Inflammatory macrophage treated with lipopolysaccharide for 1 hour (primary cell): ENCODE measurements at places on chromosomes 3 and 15.

- DNase-seq: no peak
Measured at GRCh38 chr3:17544632-17545031, 197.8 kb downstream of the TBC1D5 start.

GRCh38 chr3:133418361-133418760 is 18.5 kb downstream of the BFSP2 start:
- DNase-seq: no peak

DNA sequence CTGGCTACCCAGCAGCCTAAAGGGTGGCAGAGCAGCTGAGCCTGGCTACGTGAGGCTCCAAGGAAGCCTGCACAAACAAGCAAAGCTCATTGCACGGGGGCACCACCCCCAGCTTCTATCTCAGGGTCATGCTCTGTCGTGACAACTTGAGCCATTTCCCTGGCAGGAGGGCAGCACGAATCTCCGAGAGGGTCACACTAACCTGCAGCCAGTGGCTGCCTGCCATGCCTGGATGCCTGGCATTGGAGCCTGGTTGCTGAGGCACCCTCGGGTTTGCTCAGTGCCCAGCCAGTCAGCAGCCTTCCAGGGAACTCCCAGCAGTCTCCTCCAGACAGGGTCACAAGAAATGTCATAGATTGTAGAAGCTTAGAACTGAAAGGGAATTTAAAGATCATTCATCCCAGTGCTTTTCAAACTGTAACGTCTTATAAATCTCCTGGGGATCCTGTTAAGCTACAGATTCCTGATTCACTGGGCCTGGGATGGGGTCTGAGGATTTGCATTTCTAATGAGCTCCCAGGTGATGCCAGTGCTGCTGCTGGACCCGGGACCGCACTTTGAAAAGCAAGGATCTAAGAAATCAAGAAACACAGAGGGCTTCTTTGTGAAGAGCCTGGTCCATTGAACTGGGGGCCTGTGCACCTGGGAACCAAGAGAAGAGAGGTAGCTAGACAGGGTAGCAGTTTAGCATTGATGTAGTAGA is 48.4 kb downstream of the TMEM266 start:
- no peak for DNase-seq

- DNase-seq: no peak
Measured at GRCh38 chr3:11452885-11453847, 181.0 kb downstream of the ATG7 start.

GRCh38 chr3:117170094-117170493 is 460.5 kb downstream of the TUSC7 start:
- no peak for DNase-seq

GRCh38 chr15:89490814-89491315 is 5.5 kb downstream of the RHCG start:
- no peak for DNase-seq

- no peak for DNase-seq
Measured at GRCh38 chr3:31636049-31636448, 103.3 kb downstream of the STT3B start.

GRCh38 chr15:61541516-61541915 is 312.4 kb upstream of the RORA start:
- no peak for DNase-seq

DNA sequence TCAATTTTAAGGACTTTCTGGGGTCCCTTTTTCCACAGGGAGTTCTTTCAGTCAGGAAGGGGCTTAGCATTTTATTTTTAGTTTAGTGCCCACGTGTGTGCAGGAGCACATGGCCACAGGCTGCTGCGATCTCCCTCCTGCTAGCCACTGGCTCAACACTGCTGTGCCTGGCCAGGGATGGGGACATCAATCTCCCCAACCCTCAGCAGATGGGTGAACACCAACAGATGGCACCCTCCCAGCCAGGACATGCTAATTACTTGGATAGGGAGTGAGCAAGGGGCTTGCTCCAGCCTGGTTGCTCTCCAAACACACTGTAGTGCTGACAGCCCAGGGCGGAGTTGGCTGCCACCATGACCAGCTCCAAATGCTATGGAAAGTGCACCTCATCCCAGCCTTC is 7.4 kb upstream of the RIOX2 start:
- no peak for DNase-seq
